CD8-positive, alpha-beta memory T cell (primary cell): ENCODE measurements at places on chromosomes 12 and 14. TPM values are rescaled to one million over a fixed set of nuclear protein-coding genes. Genes with fewer than 3 reads are reported as not detected.

DNA sequence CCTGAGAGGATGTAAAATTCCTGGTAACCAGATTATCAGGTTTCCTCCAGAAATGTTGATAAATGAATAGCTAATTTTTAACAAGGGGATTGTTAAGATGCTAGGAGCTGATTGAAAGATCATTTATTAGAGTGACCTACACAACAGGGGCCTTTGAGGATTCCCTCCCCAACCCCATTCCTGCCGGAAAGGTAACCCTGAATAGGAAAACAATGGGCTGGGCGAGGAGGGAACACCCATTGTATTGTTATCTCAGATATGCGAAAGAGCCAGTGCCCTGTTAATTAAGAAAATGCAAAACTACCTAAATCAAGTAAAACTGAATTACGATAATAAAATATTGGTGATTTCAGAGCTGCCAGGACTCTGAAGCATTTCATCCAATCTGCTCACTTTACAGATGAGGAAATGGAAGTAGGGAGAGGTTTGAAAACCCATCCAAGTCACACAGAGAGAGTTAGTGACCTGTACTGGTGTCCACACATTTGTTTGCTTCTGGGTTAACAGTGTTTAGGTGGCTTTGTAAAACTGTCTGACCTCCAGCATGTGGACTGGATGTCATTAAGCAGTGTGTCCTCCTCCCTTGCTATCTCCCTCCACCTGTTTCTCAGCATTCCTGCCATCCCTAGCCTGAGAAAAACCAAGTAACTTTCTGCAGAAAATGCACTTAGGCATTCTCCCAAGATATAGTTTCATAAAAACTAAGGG lies 214.8 kb downstream of the TTC6 start:
- no peak for DNase-seq

DNA sequence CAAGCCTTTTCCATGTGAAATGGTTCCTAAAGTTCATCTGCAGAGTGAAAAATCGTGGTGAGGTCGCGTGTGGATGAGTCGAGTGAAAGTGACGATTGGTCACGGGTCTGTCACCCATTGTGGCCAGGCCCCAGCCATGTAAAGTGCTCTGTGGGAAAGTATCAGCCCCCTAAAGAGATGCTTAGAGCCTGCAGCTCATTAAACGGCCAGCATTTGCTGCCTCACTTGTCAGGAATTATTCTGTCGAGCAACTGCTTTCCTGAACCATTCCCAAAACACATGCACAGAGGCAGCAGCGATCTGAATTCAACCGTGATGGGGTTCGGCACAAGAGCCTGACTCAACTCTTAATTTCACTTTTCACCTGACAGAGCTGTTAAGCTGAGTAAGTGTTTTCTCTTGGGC lies 16.0 kb downstream of the DBX2 start:
- DNase-seq, result no peak

GRCh38 chr12:77488041-77488620 lies 342.6 kb upstream of the NAV3 start:
- no peak for DNase-seq

GRCh38 chr12:90235642-90236041 lies 527.0 kb upstream of the ATP2B1 start:
- DNase-seq, result no peak

DNA sequence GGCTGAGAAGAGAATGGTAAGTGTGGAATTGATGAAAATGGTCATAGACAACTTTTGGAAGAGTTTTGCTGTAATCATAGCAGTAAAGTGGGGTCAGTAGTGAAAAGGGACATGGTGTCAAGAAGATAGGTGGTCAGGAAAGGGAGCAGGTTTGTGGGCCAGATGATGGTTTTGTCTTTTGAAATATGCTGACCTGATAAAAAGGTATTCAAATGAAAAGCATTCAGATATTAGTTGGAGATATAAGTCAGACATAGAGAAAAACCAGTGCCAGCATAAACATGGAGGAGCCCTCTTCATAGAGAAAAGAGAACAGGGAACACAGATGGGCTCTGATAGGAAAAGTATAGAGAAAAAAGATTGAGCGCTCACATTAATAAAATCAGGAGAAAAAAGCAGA lies 518.3 kb downstream of the NRXN3 start:
- DNase-seq, result no peak

DNA sequence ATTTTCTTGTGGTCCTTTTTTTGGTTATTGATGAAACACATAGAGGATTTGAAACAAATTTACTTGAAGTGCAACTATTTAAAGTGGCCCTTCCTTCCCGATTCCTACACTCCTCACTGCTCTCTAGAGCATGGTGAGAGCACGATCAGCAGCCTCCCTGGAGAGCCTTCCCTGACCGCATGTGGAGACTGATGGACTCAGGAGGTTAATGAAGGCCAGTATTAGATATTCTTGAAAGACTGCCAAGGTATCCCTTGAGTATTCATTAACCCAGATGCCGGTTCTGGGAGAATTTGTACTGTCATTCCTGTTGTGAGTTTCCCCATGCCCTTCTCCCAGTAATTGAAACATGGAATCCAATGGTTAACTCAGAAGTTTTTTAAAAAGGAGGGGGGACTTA lies 102.8 kb upstream of the FGD4 start:
- DNase-seq, result no peak

DNA sequence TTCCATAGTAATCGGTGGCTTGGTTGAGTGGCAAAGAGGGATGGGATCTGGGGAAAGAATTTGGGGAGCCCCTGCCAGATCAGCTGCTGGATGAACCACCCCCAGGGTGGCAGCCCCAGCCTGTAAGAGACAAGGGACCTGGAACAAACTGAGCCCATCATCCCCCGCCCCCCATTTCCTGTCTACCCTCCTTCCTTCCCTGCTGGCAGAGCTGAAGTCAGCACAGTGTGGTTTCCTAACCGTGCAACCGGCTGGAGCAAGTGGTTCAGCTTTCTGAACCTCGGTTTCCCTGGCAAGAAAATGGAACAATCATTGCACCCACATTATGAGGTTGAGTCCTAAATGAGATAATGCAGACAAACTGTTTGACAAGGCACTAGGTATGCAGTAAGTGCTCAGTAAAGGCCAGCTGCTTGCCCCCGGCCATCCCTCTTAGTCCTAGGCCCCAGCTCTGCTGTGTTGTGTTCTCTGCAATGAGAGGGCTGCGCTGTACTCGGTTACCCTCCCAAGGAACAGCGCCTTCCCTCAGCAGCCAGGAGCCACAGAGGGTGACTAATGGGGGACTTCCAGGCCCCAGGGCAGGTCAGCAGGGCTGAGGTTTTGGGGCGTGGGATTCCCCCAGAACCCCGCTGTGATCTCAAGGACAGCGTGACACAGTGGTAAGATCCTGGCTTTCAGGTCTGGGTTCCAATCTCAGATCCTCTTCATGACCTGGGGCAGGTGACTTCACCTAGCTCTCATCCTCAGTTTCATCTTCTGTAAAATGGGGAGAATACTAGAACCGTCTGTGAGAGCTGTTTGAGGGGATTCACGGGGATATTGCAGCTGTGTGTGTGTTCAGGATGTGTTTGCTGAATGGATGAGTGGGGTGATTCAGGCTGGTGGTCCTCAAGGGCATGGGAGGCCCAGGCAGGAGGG lies 16.5 kb downstream of the SELPLG start:
- DNase-seq, result peak; percentile 89

DNA sequence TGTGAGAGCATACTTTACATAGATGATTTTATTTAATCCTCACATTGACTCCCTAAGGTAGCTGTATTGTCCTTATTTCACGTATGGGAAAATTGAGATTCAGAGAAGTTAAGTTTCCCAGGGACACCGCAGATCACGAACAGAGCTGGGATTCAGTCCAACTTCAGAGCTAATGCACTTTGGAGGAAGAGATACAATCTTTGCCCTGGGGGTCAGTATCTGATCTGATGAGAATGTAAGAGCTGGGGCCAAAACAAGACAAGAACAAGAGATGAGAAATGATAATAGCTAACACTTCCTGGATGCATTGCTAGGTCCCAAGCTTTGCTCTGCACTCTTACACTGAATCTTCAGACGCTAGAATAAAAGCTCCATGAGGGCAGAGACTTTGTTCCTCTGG lies 6.0 kb upstream of the CSAD start:
- DNase-seq, result no peak

GRCh38 chr12:61667676-61668075 lies 592.5 kb upstream of the USP15 start:
- no peak for DNase-seq

DNA sequence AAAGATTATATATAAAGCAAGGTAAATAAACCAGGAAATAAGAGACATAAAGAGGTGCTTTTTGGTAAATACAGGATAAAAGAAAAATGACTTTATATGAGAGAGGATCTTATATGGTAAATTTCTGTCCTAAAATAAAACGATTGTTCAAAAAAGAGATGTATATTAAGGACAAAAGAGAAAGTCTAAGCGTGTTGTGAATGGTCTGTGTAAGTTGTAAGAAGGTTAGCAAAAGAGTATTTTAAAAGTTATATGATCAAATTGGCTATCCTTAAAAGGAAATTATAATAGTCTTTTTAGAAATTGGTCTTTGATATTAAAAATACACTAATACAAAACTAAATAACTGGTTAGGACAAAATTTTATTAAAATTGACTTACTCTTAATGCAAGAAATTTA lies 14.1 kb upstream of the ACSM4 start:
- DNase-seq, result no peak

- DNase-seq, result no peak
These were observed 13.0 kb upstream of the RIOX1 start for GRCh38 chr14:73477618-73478266.

DNA sequence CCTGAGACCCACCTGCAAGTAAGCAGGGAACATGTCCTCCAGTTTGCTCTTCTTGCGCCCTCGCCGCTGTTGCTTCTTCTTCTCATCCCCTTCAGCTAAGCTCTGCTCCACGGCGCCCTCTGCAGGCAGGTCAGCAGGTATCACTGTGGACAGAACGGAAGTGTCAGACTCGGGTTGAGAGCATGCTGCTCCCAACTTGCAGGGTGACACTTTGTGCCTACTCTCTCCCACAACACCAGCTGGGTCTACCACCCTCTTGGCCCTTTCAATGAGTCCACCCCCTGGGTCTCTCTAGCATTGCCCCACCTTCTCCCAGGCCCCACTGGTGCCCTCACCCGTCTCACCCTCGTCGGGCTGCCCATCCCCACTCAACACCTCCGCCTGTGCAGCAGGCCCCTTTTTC lies 16.7 kb downstream of the KMT2D start:
- peak; percentile 91 for DNase-seq

The CNTN1 gene
- not detected for total RNA-seq

The PSMB11 gene
- not detected for total RNA-seq

The INF2 gene
- total RNA-seq, result 56.3 TPM

The KRT79 gene
- not detected for total RNA-seq

The OTUB2 gene
- 1.8 TPM for total RNA-seq
